Heart left ventricle (tissue), 16 donors: ENCODE measurements at places on chromosomes 12 and 14.

GRCh38 chr12:40224439-40225291 is at the start of gene LRRK2:
TSS of gene LRRK2 (plus strand) at chr12:40224997. CDS start at chr12:40225132, 135 bp downstream.
- peak; percentile 86 for DNase-seq

GRCh38 chr14:26180221-26180620 is 417.6 kb downstream of the NOVA1 start:
- no peak for DNase-seq

DNA sequence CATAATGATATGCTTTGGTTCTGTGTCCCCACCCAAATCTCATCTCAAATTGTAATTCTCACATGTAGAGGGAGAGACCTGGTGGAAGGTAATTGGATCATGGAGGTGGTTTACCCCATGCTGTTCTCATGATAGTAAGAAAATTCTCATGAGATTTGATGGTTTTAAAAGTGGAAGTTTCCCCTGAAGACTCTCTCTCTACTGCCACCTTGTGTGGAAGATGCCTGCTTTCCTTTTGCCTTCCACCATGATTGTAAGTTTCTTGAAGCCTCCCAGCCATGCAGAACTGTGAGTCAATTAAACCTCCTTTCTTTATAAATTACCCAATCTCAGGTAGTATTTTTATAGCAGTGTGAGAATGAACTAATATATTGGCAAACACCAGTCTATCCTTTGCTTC is 260.4 kb upstream of the PPFIA2 start:
- DNase-seq = no peak

GRCh38 chr12:41917181-41917580 is 227.5 kb downstream of the GXYLT1 start:
- no peak for DNase-seq

DNA sequence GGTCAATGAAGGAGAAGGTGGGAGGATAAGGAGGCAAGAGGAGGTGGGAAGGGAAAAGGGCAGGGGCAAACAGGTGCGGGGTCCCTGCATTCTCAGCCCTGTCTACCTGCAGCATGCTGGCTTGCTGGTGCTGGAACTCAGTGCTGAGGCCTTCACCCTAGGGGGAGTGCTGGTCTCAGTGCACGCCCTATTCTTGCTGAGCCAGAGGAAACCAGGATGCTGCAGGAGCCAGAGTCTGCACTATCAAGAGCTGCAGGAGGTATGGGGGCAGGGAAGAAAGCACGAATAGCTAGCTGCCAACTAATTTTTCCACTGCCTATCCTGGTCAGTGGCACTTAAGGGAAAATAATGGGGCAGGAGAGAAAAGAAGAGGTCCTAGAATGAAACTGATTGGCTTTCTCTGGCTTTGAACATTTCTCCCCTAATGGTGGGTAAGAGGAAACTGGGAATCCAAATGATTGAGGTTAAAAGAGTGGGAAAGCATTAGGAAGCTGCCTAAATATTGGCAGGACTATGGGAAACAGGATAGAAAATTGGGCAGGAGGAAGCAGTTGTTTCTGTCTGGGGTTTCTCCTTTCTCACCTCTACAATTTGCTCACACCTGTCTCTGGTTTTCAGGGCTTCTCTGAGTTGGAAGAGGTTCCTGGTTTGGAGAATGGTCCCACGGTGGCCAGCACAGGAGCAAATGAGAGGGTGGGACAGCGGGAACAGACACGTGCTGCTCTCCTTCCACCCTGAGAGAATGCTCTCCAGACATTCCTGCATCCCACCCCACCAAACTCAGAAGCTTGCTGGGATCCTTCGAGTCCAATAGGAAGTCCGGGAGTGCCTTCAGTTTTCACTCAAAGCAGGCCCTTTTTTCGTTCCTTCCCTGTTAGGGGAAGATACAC is 1.9 kb downstream of the TMEM253 start:
- DNase-seq = no peak
